ENCODE measurements at places on chromosomes 3 and 15.
A peak's percentile ranks its signal among the peaks of the same experiment; 100 is the strongest.

DNA sequence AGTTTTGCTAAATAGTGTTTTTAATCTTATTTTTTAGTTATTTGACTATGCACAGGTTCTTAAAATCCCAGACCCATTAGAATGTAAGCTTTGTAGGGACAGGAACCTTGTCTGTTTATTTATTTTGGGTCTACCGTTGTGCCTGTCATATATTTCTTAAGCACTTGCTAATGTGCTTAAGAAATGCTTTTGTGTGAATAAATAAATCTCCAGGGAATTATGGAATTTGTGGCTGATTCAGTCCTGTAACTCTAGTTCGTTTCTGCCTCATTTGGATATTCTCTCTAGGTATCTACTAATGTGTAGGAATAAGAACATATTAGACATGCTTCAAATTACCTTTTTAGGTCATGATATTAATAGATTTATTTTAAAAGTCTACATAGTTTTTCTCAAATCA lies 161.6 kb downstream of the LPP start:
- no peak for DNase-seq

DNA sequence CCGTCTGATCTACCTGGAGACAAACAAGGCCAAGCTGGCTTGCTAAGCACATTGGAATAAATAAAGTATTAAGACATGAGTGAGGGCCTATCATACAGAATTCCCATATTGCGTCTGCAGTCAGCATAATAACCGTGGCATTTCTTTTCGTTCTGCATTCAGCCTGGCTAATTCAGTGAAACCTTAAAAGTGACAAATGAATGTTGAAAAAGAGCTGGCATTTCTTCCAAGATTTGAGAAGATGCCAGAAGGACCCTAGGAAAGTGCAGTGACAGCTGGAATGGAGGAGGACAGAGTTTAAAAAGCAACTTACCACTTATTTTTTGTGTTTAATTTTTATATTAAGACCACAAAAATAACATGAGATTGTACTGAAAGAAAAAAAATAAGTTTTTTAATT lies 67.1 kb downstream of the SUCLG2 start:
- DNase-seq, result no peak

DNA sequence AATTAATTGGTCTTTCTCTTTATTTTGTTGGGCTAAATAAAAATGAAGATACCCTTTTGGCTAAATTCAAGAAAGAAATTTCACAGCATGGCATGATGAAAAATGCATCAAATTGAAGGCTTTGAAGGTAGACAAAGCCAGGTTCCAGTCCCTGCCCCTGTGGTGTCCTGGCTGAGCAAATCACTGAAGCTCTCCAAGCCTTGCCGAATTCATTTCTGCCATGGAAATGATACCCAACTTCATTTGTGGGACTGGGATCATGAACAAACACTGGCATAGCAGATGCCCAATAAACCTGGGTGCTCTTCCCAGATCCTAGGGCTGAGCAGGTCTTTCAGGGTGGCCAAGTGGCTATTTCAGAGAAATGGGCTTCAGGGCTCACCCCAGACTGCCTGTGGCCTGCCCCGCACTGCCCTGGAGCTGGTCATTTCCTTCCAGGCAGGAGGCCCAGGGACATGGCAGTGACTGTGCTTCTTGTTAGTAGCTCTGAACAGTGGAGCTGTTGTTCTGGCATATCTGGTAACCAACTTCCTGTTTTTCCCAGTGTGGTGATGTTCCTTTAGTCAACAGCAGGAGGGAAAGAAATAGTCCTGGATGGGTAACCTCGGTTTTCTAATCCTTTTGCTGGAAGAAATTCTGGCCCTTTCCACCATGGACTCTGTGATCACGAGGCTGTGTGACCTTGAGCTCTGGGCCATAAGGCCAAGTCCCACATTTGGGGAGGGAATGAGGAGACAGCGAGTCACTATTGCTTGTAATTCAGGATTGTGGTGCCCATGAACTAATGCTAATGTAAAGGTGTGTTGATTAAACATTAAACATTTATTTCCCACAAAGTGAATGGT lies 47.6 kb downstream of the CTDSPL start:
- no peak for DNase-seq

GRCh38 chr3:118433825-118434224 lies 600.8 kb downstream of the IGSF11 start:
- DNase-seq, result no peak

- no peak for DNase-seq
Observed at GRCh38 chr3:126509597-126510307, 7.8 kb downstream of the UROC1 start.

GRCh38 chr3:118772547-118773011 lies 262.1 kb downstream of the IGSF11 start:
- peak; percentile 1 for DNase-seq

- peak; percentile 27 for DNase-seq
Observed at GRCh38 chr3:11059090-11059798, 66.7 kb downstream of the SLC6A1 start.

- DNase-seq, result no peak
Observed at GRCh38 chr3:37963016-37963415, 27.6 kb upstream of the VILL start.

Data from NCI-H748 treated with DMSO at 0.1 percent for 48 hours (cell line).